Activated CD4-positive, alpha-beta T cell treated with anti-CD3 and anti-CD28 coated beads, Interleukin-2, amount 10 ng/mL, durations not matched to agents 24 days and 14 days (primary cell): ENCODE measurements at places on chromosomes 7 and 10. TPM values are rescaled to one million over a fixed set of nuclear protein-coding genes. Genes with fewer than 3 reads are reported as not detected.

DNA sequence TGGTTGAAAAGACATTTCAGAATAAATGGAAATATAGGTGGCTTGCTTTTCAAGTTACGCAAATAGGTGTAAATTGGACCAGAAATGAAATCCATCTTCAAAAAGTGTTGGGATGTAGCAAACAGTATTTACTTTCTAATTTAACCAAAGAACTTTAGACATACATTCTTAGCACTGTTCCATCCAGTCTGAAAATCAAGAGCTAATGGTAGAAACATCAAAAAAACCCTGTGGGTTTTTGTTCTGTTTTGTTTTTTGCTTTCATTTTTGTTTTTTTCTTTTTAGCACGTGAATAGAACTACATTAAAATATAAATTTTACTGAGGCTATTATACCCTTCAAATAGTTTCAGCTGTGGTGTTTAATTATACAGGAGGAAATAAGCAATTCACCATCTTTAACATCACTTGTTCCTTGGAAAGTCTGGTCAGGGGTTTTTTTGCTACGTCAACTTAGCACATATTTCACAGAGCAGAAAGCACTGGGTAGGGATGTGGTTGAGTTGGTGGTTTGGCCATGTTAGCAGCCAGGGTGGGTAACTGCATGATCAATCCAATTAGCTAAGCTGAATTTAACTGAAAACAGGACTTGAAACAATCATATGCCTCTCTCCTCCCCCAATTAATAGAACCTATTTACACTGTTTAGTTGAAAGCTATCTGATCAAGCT, 275.4 kb upstream of the PFKP start:
- no peaks in the 10 kb centered on the region for H3K36me3 ChIP-seq
- H3K4me1 ChIP-seq: peaks cover 5% of the 10 kb centered on the region
- H3K27me3 ChIP-seq: peaks cover 4% of the 10 kb centered on the region
- peak overlapping the region; percentile 29 for H3K27ac ChIP-seq
- H3K4me3 ChIP-seq: no peak overlapping the region

CAMK1D gene
- 5.6 and 6.6 TPM in 2 replicates for total RNA-seq

- H3K36me3 ChIP-seq: no peaks in the 10 kb centered on the region
- peaks cover under 1% of the 10 kb centered on the region for H3K4me1 ChIP-seq
- H3K4me3 ChIP-seq: no peak overlapping the region
- DNase-seq: no peak
- H3K27me3 ChIP-seq: peaks cover under 1% of the 10 kb centered on the region
Measured at GRCh38 chr10:22853906-22854447, 73.9 kb upstream of the ARMC3 start.

GRCh38 chr10:43327986-43328385, 43.5 kb upstream of the FXYD4 start:
- no peak for DNase-seq
- H3K27me3 ChIP-seq: peaks cover 4% of the 10 kb centered on the region
- no peak overlapping the region for H3K27ac ChIP-seq
- no peak overlapping the region for H3K4me3 ChIP-seq

ZNF727 gene
- total RNA-seq: not detected in 2 replicates

- H3K4me1 ChIP-seq: peaks cover 6% of the 10 kb centered on the region
- no peaks in the 10 kb centered on the region for H3K36me3 ChIP-seq
- no peaks in the 10 kb centered on the region for H3K27me3 ChIP-seq
- no peak overlapping the region for H3K4me3 ChIP-seq
- DNase-seq: no peak
Measured at GRCh38 chr7:91557789-91558404, 293.7 kb downstream of the FZD1 start.

DNA sequence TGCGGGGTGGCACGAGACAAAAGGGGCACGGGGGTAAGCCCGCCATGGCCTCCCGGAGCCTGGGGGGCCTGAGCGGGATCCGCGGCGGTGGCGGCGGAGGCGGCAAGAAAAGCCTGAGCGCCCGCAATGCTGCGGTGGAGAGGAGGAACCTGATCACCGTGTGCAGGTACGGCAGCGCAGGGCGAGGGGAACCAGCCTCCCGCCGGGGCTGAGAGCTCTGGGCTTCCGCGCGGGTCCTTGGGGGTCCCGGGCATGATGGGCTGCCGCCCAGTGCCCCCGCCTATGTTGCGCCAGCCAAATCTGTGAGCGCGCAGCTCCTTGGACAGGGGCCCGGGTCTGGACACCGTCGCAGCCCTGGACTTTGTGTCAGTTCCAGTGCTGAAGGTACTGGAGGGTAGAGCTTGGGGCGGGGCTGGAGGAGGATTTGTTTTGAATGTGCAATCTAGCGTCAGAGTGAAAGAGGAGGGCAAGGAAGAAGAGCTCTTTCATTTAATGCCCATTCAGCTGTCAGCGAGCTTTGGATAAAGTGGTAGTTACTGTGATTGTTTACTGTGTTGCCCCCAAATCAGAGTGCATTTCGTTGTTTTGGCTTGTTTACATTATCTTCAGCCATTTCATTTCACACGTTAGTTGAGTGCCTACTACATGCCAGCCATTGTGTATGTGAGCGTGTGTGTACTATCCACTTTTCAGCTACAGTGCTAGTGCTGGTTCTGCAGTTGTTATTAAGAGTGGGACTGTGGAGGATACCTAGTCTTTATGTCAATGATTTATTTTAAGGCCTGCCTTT, 777 bp downstream of the RUNDC3B start:
- H3K27me3 ChIP-seq: peaks cover 26% of the 10 kb centered on the region
- H3K4me1 ChIP-seq: peaks cover 10% of the 10 kb centered on the region
- H3K27ac ChIP-seq: no peak overlapping the region
- H3K36me3 ChIP-seq: no peaks in the 10 kb centered on the region

- no peaks in the 10 kb centered on the region for H3K4me1 ChIP-seq
- no peak overlapping the region for H3K4me3 ChIP-seq
- no peak overlapping the region for H3K27ac ChIP-seq
- DNase-seq: peak; percentile 17
- H3K36me3 ChIP-seq: no peaks in the 10 kb centered on the region
- peaks cover 13% of the 10 kb centered on the region for H3K27me3 ChIP-seq
Measured at GRCh38 chr7:120867932-120868331, 10.0 kb upstream of the TSPAN12 start.

- H3K4me1 ChIP-seq: no peaks in the 10 kb centered on the region
- no peaks in the 10 kb centered on the region for H3K27me3 ChIP-seq
- no peak overlapping the region for H3K27ac ChIP-seq
- no peak for DNase-seq
- H3K4me3 ChIP-seq: no peak overlapping the region
Measured at GRCh38 chr7:155062411-155062810, 7.7 kb upstream of the HTR5A start.

- DNase-seq: no peak
- no peak overlapping the region for H3K4me3 ChIP-seq
Measured at GRCh38 chr7:119969054-119969453, 303.9 kb upstream of the KCND2 start.

GRCh38 chr7:87047-87446, 105.3 kb upstream of the FAM20C start:
- no peak overlapping the region for H3K27ac ChIP-seq
- no peak for DNase-seq
- H3K36me3 ChIP-seq: no peaks in the 10 kb centered on the region
- no peaks in the 10 kb centered on the region for H3K27me3 ChIP-seq
- H3K4me3 ChIP-seq: no peak overlapping the region

DNA sequence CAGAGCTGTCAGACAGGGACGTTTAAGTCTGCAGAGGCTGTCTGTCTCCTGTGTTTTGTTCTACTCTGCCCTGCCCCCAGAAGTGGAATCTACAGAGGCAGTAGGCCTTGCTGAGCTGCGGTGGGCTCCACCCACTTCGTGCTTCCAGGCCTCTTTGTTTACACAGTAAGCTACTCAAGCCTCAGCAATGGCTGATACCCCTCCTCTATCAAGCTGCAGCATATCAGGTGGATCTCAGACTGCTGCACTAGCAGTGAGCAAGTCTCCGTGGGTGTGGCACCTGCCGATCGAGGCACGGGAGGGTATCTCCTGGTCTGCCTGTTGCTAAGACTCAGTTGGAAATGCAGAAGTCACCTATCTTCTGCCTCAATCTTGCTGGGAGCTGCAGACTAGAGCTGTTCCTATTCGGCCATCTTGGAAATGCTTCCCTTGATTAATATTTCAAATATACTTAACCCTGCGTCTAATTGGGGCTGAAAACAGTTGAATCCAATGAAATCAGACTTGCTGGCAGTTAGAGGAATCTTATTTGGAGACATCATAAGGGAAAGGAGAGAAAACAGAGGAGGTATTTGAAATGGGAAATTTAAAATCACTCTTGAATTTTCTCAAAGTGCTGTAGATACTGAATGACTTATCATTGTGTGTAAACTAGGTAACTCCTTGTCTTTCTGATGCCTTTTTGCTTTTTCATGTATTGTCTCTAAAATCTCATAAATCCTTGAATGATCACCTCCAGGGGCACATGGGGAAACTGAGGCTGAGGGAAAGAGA, 13.8 kb upstream of the CYP3A5 start:
- no peaks in the 10 kb centered on the region for H3K36me3 ChIP-seq
- DNase-seq: no peak
- no peak overlapping the region for H3K27ac ChIP-seq

DNA sequence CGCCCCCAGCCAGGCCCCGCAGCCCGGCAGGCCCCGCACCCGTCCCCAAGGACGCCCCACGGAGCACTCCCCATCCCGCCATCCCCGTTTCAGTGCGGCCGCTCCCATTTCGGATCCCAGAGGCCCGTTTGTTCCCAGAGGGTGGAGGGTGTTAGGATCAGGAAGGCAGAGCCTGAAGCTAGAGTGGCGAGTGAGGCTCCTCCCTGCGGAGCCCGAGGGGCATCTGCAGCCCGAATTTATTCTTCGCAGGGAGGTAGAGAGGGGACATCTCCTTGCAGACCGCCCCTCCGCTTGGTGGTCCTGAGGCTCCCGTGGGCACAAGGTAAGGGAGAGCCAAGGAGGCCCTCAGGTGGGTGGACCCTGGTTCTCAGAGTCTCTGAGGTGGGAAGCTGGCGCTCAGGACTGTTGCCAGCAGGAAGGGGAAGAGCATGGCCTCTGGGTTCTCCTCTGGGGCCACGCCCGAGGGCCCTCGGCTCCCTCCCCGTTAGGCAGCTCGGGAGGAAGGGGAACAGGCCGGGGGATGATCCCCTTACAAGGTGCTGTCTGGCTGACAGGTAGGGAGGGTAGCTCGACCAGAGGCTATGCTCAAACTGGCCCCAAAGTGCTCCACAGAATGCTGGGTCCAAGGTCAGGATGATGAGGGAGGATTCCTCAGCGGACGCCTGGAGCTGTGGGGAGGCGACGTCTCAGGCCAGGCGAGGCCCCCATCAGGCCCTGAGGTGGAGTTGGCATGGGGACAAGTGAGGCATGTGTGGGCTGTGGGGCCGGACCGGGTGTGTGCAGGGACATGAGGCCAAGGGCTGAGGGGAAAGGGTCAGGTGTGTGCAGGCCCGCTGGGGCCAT, 17.4 kb downstream of the POLL start:
- H3K27me3 ChIP-seq: peaks cover 38% of the 10 kb centered on the region
- H3K4me1 ChIP-seq: peaks cover 17% of the 10 kb centered on the region
- H3K27ac ChIP-seq: no peak overlapping the region
- DNase-seq: no peak
- H3K4me3 ChIP-seq: peak overlapping the region; percentile 79

GRCh38 chr10:37588299-37588698, 269.1 kb downstream of the ZNF248 start:
- no peaks in the 10 kb centered on the region for H3K4me1 ChIP-seq
- no peaks in the 10 kb centered on the region for H3K36me3 ChIP-seq
- DNase-seq: no peak

GRCh38 chr7:150967349-150967748, 10.8 kb downstream of the KCNH2 start:
- H3K27ac ChIP-seq: no peak overlapping the region
- H3K27me3 ChIP-seq: peaks cover 23% of the 10 kb centered on the region
- H3K36me3 ChIP-seq: no peaks in the 10 kb centered on the region
- H3K4me3 ChIP-seq: no peak overlapping the region
- no peak for DNase-seq

DNA sequence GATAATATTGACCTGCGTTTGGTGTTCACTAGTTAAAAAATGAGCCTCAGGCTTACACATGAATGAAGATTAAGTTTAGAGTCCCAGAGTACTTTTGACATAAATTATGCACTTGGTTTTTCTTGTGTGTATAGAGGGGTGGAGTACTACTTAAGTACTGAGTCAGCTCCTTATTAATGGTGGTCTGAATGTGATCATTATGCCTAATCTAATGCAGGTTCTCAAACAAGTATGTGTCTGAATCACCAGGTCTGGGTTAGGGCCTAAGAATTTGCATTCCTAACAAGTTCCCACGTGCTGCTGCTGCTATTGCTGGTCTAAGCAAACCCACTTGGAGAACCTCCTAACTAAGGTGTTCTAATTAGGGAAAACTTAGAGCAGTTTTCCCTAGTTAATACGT, 30.7 kb upstream of the STOX1 start:
- peaks cover 11% of the 10 kb centered on the region for H3K36me3 ChIP-seq
- no peak overlapping the region for H3K27ac ChIP-seq
- no peak for DNase-seq
- no peaks in the 10 kb centered on the region for H3K27me3 ChIP-seq
- no peak overlapping the region for H3K4me3 ChIP-seq

GRCh38 chr7:105839266-105839665, 37.1 kb downstream of the ATXN7L1 start:
- H3K27me3 ChIP-seq: peaks cover 11% of the 10 kb centered on the region
- no peak overlapping the region for H3K4me3 ChIP-seq
- H3K36me3 ChIP-seq: peaks cover 3% of the 10 kb centered on the region
- DNase-seq: no peak
- no peak overlapping the region for H3K27ac ChIP-seq

DNA sequence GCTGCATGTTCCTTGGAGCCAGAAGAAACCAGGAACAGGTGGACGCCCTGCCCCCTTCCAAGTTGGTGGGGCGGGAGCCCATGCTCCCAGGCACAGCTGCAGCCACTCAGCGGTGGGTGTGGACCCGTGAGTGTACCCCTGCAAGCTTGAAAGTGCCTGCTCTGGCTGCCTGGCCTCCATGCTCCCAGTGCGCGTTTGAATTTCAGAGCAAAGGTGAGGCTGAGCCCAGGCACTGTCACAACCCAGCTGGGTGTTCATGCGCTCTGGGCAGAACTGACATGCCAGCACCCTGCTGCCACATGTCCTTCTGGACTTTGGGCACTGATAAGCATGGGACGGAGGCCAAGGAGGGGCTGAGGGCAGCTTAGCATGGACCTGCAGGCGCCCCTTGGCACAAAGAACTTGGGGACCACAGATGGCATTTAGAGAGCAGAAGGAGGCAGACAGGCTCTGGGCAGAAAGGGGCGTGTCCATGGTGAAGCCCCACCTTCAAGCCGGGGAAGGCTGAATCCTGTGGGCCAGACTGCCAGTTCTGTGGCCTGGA, 402.0 kb upstream of the NRG3 start:
- H3K4me3 ChIP-seq: no peak overlapping the region
- no peaks in the 10 kb centered on the region for H3K36me3 ChIP-seq
- no peaks in the 10 kb centered on the region for H3K4me1 ChIP-seq
- no peak for DNase-seq
- H3K27ac ChIP-seq: no peak overlapping the region

HACD1 gene
- 1.1 and 1.2 TPM in 2 replicates for total RNA-seq

MYL10 gene
- not detected in 2 replicates for total RNA-seq

- H3K27ac ChIP-seq: no peak overlapping the region
- no peaks in the 10 kb centered on the region for H3K27me3 ChIP-seq
- H3K36me3 ChIP-seq: no peaks in the 10 kb centered on the region
- H3K4me1 ChIP-seq: no peaks in the 10 kb centered on the region
- DNase-seq: no peak
- no peak overlapping the region for H3K4me3 ChIP-seq
Measured at GRCh38 chr7:1331561-1332467, 99.1 kb downstream of the UNCX start.

GRCh38 chr10:124892031-124892430, 49.9 kb upstream of the ZRANB1 start:
- H3K27me3 ChIP-seq: peaks cover 1% of the 10 kb centered on the region
- H3K4me3 ChIP-seq: no peak overlapping the region

FMC1 gene
- 5.1 and 7.5 TPM in 2 replicates for total RNA-seq

PLPP4 gene
- total RNA-seq: not detected in 2 replicates
